Putamen (tissue), 1 donor: ENCODE measurements at places on chromosomes 3 and 15.

GRCh38 chr15:83837945-83838571 lies 184.1 kb downstream of the ADAMTSL3 start:
- DNase-seq: peak; percentile 24

- DNase-seq: no peak
Observed at GRCh38 chr3:157388976-157389375, 47.7 kb upstream of the PTX3 start.

GRCh38 chr3:193207290-193208273 lies 33.4 kb upstream of the PLAAT1 start:
- DNase-seq: no peak

DNA sequence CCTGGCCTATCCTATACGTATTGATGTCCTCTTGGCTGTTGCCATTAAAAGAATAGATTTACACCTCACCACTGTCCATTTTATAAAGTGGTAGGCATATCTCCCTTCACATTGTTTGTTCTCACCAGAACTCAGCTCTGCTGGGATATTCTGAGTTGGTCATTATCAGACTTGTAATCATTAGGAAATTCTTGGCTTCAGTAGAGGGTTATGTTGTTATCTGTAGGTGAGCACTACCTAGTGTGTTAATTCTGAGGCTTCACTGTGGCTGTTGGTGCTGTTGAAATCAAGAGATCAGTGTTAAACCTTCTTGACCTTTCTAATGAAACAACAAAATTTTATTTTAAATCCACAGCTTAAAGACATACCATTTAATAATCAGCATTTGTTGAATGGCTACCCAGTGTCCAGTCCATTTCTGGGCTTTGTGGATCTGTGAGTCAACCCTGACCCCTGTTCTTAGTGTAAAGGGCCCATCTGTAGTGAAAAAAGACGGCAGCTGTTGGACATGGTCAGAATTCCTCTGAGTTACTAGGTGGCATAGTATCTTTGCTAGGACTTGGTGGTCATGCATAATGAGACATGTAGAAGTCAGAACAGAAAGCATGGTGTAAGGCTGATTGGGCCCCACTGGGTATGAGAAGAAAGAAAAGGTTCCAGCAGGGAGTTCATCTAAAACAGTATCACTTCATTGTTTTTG lies 32.9 kb upstream of the P4HTM start:
- DNase-seq: no peak

GRCh38 chr15:38038659-38039442 lies 104.4 kb downstream of the TMCO5A start:
- DNase-seq: no peak

GRCh38 chr3:150334974-150335373 lies 73.1 kb upstream of the TSC22D2 start:
- no peak for DNase-seq

GRCh38 chr3:46707601-46708011 lies 6.4 kb downstream of the TMIE start:
- no peak for DNase-seq
